ENCODE measurements at places on chromosomes 7 and 10.

DNA sequence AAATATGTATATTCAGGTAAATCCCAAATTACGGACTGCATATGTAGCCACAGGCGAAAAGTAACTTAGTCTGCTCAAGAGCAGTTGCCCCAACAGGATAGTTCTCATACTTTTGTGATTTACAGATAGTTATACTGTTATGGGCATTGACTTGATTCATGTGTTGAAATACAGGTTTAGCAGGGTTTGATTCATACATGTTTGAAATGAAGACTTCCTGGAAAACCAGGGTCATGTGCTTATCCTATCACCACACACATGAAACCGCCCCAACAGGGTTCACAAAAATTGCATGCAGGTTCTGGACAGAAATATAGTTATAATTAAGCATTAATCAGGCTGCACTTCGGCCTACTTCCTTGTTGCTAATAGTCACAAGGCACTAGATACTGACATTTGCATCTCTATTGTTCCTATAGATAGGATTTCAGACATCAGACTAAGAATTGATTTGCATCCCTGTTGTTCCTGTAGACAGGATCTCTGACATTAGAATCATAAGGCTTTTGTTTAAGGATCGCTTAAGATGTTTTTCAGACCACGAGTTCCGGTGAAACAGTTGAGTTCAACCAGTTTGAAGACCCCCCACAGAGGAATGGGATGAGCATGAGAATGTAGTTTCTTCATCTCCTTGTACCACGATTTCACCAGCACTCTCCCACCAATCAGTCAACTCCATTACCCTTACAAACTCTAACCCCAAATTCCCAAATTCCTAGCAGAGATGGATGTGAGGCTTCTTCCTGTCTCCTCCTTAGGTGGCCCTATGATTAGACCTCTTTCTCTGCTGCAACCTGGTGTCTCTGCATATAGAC is 2.0 kb upstream of the ZNF398 start:
- DNase-seq = no peak

DNA sequence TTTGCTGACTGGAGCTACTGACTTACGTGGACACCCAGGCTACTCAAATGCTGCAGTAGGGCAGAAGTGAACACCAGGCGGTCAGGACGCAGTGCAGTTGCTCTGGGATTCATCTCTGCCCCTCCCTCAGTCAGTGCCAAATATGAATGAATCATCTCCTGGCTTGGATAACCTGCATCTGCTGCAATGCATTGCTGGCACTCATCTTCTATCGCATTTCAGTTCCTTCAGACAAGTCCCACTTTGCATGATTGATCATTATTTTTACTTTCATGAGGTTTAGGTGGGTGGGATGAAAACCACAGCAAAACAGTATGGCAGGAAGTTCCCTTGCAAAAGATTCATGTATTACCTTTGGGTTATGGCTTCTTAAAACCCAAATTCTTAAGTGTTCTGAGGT is 224.6 kb upstream of the NRP1 start:
- DNase-seq = no peak

DNA sequence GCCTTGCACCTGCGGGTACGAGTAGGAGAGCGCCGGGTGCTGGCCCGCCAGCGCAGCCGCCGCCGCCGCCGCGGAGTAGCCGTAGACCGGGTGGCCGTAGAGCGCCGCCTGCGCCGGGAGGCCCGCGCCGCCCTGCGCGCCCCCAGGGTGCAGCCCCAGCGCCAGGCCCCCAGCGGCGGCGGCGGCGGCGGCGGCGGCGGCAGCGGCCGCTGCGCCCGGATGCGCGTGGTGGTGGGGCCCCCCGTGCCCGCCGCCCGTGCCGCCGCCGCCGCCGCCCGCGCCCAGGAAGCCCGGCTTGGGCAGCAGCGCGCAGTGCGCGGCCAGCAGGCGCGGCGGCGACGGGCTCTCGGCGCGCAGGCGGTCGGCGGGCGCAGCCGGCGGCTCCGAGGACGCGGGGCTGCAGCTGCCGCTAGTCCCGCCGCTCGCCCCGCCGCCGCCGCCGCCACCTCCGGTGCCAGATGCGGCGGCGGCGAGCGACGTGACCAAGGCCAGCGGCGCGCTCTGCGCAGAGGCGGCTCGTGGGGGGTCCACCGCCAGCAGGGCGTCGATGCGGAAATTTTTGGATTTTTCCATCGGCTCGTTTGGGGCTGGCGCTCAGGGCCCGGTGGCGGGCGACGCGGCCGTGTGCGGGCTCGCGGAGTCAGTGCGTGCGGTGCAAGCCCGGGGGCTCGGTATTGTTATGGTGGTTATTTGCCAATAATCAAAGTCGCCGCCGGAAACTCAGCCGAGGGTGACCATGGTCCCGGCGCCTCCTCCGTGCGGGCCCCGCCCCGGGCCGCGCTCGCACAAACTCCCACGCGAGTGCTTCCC is 480 bp downstream of the MNX1 start:
- peak; percentile 65 for DNase-seq

- no peak for DNase-seq
These were observed 7.9 kb upstream of the CRTAC1 start for GRCh38 chr10:98038288-98038687.

GRCh38 chr10:22640359-22640758 is 74.0 kb downstream of the PIP4K2A start:
- DNase-seq = no peak

GRCh38 chr7:137519947-137520346 is 176.4 kb upstream of the PTN start:
- DNase-seq = no peak

DNA sequence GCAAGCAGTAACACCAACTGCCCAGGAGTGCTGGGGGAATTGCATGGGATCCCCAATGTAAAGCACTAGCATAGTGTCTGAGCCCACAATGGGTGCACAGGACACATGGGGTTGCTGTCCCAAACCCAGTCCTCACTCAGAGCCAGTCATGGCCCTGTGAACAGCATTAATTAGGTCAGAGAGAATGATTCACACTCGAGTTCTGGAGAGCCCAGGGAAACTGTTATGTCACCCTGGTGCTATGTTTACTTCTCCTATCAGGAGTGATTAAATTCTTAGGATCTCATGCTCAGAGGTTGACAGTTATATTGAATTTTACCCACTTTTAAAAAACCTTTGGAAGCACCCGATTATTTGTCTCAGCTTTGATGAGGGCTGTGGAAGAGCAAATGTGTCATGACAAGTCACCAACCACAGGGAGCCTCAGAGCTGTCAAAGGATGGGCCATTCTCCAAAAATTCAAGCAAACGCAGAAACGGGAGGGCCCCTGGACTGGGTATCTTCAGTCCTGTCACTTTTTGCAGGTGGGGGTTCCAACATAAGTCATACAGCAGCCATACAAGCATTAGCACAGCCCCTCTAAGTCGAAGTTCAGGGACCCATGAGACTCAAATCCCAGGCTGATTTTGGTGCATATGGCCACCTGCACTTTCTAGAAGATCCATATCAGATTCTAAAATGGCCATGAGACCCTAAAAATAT is 1.3 kb upstream of the RASSF4 start:
- DNase-seq = no peak

GRCh38 chr10:98376485-98376884 is 38.5 kb downstream of the PYROXD2 start:
- no peak for DNase-seq

All from 8988T (cell line).